COLO829 (cell line): ENCODE measurements at places on chromosomes 4 and X.
A peak's percentile ranks its signal among the peaks of the same experiment; 100 is the strongest.

DNA sequence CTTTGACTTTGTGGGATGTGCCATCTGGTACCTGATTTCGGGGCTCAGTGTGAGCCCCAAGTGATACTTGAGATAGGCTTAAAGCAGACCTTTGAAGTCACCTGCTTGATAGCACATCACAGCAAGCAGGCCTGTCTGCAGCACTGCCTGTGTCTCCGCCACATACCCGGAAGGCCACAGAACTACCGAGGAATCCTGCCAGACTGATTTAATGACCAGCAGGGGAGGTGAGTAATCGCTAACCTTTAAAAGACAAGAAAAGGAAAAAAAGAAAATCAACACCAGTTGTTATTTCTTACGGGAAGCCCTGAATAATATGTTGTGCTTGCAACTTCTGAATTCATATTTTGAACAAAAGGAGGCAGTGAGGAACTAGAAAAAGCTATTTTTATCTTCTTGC is 6.8 kb downstream of the PTCHD1 start:
- peak; percentile 41 for DNase-seq

DNA sequence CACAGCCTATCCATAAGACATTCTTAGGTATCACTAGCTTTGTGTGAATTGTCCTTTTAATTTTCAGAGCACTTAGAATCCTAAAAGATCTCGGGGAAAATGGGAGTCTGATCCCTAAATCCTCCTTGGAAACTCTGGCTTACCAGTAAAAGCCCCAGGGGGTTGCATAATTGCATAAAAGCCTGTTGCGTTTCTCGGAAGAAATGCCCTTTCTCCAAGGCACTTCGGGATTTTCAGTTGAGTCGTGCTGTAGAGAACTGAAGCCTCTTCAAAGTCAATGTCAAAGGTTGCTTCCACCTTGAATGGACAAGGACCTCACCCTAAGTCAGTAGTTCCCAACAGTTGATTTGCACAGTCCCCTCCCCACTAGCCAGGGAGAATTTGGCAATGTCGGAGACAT is 20.8 kb downstream of the FAM184B start:
- DNase-seq, result no peak

DNA sequence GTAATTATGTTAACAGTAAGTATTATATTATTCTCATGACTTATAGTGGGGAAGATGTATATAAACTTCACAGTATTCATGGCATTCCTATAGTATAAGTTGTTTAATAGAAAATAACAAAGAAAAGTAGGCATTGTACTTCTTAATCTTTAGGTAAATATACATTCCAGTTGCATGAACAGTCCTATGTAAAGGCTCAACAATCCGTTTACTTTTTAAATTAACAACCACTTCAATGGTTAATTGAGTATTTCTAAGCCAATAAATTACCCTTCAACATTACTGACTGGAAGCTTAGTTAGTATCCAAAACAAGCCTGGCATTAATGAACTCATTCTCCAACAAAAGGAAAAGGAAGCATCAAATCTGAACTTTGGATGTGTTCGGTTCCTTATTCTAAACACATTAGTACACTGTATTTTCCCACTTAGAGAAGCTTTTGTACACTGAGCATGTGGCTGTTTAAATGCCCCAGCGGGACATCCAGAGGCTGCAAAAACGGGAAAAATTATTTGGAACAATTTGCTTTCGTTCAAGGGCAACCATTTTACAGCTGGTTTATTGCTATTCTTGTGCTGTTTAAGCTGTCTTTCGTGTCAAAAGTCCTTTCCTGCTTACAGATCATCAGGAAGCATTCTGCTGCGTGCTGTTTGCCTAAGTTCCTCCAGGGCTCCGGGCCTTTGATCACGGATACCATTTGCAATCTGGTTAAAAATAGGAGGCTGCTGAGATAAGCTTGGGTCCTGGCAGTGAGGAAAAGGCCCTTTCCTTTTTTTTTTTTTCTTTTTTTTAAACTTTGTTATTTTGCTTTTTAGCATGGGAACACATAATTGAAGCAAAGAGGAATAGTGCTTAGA is 460.3 kb downstream of the SPRY1 start:
- DNase-seq, result no peak

GRCh38 chrX:12372111-12372510 is 233.8 kb downstream of the FRMPD4 start:
- DNase-seq, result no peak

DNA sequence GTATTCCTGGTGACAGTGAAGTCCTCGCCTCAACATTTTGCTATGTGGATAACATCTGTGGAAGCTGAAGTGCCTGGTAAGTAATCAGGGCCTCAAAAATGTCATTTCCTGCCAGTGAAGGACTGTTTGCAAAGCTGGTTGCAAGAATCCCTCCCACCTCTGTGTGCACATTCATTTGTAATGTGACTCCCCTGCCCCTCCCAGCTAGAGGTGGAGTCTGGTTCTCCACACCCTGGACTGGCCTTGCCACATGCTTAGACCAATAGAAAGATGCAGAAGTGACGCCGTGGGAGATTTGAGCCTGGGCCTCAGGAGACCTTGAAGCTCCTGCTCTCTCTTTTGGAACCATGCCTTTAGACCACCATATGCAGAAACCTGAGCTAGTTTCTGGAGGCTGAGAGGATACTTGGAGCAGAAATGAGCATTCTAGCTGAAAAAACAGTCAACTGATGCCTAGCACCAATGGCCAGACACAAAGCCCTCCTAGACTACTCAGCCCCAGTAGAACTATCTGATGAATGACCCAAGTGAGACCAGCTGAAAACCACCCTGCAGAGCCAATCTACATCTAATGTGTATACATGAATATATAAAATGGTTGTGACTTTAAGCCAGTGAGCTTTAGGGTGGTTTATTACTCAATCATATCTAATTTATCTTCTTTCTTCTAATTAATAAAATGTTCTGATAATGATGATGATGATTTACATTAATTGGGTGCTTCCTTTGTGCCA is 47.8 kb upstream of the CRMP1 start:
- DNase-seq, result no peak

GRCh38 chrX:116417214-116417613 is 19.2 kb upstream of the SLC6A14 start:
- DNase-seq, result no peak

DNA sequence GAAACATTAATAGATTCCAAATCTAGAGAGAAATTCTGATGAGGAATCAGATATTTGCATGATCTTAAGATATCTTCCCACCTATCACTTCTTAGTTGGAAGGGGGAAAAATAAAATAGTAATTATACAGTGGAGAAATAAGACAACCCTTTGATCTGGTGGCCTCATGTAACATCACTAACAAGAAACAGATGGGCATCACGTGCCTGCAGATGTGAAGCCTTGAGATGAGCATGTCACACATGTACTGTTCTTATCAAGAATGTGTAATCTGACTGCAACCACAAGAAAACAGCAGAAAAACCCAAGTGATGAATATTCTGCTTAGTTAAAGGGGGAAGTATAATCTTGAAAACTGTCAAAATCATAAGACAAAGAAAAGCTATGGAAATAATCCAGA is 31.4 kb upstream of the NKX6-1 start:
- DNase-seq, result no peak

DNA sequence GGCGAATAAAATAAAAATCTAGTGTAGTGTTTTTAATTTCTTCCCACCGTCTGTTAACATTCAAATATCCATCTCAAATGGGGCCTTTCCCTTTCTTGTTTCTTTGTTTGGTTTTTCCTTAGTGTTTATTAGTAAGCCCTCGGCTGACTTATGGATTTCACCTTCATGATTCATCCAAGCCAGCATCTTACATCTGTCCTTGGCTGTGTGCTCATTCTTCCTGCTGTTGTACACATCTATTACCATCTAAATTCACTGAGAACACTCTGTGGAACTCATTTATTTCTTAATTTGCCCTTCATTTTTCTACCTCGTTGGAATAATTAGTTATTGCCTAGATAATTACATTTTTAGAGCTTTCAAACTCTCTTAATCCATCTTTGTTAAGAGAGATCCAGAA is 84.9 kb downstream of the SPCS3 start:
- no peak for DNase-seq

DNA sequence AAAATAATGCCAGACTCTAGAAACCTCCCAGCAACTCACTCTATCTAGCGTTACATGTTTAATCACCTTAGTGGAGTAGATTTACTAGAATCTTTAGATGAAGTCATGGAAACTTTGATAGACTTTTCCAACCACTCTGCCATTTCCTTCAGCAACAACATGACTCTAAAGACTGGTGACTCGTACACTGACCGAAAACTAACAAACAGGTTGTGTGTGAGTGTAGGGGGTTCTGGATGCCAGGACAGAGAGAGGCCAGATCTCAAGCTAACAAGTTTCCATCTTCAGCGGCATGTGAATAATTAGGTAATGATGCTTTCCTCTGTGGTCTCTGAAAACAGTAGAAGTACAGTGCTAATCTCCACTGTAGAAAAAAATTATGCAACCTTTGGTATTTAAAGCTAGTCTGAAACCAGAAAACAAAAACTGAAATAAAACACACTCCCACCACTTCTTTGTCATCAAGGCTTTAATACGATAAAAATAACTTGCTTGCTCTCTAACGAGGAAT is 286.4 kb downstream of the PRDM5 start:
- peak; percentile 15 for DNase-seq

- DNase-seq, result peak; percentile 91
These were observed 300.3 kb upstream of the IGFBP7 start for GRCh38 chr4:57410331-57411052.

DNA sequence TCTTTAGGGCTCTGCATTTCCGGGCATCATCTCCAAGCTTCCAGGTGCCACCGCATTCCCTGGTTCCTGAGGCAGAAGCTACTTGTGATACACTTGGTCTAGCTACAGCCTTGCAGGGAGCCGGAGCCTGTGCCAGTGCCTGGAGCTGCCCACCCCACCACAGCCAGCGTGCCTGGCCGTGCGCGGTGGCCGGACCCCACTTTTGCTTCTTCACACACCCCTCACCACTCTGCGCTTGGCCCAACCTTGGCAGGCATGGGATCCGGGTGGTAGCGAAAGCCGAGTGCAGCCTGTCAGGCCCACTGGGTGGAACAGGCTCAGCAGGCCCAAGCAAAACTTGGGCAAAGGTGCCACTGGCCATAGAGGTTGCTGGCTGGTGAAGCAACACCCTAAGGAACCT is 823.7 kb downstream of the GLUD2 start:
- no peak for DNase-seq

GRCh38 chr4:53713296-53713695 is 122.0 kb upstream of the LNX1 start:
- DNase-seq, result no peak

DNA sequence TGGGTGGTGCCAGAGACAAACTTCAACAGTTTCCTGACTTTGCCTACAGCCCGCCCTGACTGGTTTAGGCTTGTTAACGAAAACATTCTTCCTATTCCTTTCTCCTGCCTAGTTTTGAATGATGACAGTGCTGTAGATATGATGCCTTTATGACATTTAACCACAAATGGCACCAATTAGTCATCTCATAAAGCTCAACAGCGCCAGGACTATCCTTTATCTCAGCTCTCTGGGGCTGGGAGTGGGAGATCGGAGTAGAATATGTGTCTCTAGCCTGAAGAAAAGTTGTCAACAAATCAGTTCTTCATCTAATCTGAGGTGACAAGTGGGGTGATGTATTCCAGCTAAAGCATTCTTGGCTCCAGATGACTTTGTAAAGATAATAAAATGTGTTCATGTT is 64.6 kb upstream of the SH3RF1 start:
- DNase-seq, result peak; percentile 56

GRCh38 chrX:97158269-97158668 is 274.6 kb downstream of the RPA4 start:
- DNase-seq, result no peak

- no peak for DNase-seq
These were observed 417.4 kb downstream of the SPOCK3 start for GRCh38 chr4:166816890-166817289.

- no peak for DNase-seq
These were observed 12.9 kb downstream of the PGM2 start for GRCh38 chr4:37839426-37839825.

GRCh38 chr4:27129871-27130366 is 269.3 kb downstream of the STIM2 start:
- DNase-seq, result no peak

GRCh38 chrX:153642051-153642654 is 4.8 kb upstream of the DUSP9 start:
- DNase-seq, result no peak

DNA sequence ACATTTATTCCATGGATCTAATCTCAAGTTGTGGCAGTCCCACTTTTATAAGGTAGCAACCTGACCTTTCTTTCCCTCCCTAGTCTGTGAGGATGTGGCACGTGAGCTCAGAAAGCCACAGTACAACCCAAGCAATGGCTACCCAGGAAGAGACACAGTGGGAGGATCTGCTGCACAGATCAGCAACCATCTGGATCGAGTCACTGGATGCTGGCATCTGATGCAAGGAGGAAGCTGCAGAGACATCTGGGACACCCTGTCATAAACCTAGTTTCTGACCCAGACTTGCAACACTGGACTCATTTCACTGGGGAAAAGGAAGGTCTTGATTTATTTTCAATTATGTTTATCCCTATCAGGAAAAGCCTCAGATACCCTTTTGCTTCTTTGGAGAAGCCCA is 327.1 kb downstream of the PAPSS1 start:
- no peak for DNase-seq

- no peak for DNase-seq
These were observed 94.9 kb downstream of the EMCN start for GRCh38 chr4:100422894-100423293.

- peak; percentile 70 for DNase-seq
These were observed 57.1 kb upstream of the PJA1 start for GRCh38 chrX:69222103-69223090.

DNA sequence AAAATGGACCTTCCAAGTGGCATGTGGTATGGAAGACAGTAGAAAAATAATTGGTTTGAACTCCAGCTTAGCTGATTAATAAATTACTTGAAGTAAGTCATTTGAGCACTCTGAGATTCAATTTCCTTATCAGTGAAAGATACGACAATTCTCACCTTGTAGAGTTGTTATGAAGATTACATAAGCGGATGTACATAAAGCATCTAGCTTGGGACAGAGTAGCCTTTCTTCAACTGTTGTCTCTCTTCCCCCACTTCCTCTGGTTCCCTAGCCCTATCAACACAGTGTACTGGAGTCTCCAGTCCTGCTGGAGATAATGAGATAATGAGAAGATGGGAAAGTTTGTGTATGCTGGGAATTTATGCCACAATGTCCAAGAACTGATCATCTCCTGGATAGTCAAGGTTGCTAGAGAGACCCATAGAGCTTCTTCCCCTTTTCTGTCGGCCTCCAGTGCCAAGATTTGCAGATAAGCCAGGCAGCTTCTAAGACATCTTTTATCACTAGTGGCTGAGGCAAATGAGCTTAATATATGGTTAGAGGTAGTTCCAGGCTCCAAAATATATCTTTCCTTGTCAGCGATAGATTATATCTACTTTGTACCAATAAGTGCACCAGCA is 33.9 kb downstream of the VSIG4 start:
- DNase-seq, result no peak

DNA sequence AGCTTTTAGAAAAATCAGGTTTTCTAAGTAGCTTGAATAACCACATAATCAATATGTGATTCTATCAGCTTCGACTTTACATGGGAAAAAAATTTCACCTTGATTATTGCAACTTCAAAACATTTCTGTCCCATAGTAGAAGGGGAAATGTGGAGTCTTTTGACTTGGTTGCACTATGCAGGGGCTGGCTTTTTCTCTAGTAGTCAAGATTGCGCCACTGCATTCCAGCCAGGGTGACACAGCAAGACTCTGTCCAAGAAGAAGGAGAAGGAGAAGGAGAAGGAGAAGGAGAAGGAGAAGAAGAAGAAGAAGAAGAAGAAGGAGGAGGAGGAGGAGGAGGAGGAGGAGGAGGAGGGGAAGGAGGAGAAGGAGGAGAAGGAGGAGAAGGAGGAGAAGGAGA is 84.9 kb downstream of the MAML3 start:
- no peak for DNase-seq
